ENCODE measurements at places on chromosomes 2 and 18. TPM values are rescaled to one million over a fixed set of nuclear protein-coding genes. Genes with fewer than 3 reads are reported as not detected.

The CSRNP3 gene
- total RNA-seq, result 2.9 TPM

The EGR4 gene
- total RNA-seq, result not detected

The CPS1 gene
- total RNA-seq, result 2.9 TPM

The CD207 gene
- total RNA-seq, result 0.16 TPM

The UGT1A4 gene
- total RNA-seq, result not detected

The UGT1A5 gene
- total RNA-seq, result not detected

The SLC5A7 gene
- not detected for total RNA-seq
